Sigmoid colon (tissue), 7 donors: ENCODE measurements at places on chromosomes 2 and 18. TPM values are rescaled to one million over a fixed set of nuclear protein-coding genes. Genes with fewer than 3 reads are reported as not detected.

DNA sequence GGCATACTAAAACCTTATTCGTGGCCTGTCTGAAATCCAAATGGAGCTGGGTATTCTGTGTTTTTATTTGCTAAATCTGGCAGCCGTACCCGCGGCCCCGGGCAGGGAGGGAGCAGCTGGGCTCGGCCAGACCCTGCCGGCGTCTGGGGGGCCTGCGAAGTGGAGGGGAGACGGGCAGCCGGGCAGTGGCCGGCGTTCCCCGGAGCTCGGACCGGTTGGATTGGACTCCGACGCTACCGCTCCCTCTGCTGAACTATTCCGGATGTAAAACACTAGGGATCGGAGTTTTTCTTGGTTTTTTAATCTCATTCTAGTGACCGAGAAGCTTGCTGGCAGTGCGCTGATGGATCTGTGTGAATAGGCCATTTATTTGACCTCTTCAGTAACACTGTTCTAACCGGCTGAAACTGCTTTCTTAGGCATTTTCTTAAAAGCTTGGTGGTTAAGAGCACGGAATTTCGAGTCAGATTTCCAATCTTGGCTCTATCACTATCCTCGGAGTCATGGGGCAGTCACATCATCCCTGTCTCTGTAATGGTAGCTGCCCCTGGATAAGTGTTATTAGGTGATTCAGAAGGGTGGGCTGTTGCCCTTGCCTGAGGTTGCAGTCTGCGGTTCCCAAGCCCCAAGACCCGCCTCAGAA is 694 bp downstream of the UNC50 start:
- DNase-seq: no peak
- H3K4me1 ChIP-seq: peaks cover 60% of the 10 kb centered on the region
- H3K4me3 ChIP-seq: peak overlapping the region; percentile 95
- peaks cover 33% of the 10 kb centered on the region for H3K36me3 ChIP-seq
- no peaks in the 10 kb centered on the region for H3K27me3 ChIP-seq

SIX3 gene
- total RNA-seq: not detected

GRCh38 chr2:219289537-219290361 is 10.6 kb downstream of the DNAJB2 start:
- H3K36me3 ChIP-seq: peaks cover 15% of the 10 kb centered on the region
- no peaks in the 10 kb centered on the region for H3K27me3 ChIP-seq
- peaks cover 21% of the 10 kb centered on the region for H3K4me1 ChIP-seq
- H3K4me3 ChIP-seq: no peak overlapping the region

GRCh38 chr2:28681158-28681571 is 70.5 kb upstream of the PPP1CB start:
- H3K27me3 ChIP-seq: no peaks in the 10 kb centered on the region
- DNase-seq: no peak

DNA sequence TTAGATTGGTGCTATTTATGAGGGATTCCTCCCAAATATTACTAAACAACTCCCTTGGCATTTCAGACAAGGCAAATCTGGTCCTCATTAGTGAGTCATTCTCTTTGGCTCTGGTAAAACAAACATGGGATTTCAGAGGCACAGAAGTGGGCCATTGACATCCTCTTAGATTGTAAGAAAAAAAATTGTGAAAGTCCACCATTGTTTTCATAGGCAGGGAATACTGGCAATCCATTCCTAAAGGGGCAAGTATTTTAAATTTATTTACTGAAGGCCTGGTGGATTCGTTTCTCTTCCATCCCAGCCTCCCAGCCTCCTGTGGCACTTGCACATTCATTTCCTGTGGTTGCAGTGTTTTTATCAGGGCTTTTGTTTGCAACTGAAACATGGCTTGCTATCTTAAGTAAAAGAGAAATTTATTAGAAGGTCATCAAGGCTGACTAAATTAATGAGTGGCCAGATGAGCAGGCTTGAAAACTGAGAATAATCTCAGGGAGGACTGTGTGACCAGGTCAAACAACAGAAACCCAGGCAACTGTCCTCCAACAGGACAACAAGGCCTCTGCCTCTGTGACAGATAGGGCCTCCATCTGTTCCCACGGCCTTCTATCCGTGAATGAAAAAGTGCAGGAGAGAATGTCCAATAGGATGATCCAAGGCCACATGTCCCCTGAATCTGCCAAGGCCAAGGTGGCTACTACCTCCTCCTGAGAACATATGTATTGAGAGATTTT is 23.1 kb upstream of the TNFAIP6 start:
- DNase-seq: no peak
- H3K4me1 ChIP-seq: no peaks in the 10 kb centered on the region
- H3K27ac ChIP-seq: no peak overlapping the region
- no peaks in the 10 kb centered on the region for H3K27me3 ChIP-seq
- no peak overlapping the region for H3K4me3 ChIP-seq

ASXL3 gene
- total RNA-seq: 3.6 TPM

DNA sequence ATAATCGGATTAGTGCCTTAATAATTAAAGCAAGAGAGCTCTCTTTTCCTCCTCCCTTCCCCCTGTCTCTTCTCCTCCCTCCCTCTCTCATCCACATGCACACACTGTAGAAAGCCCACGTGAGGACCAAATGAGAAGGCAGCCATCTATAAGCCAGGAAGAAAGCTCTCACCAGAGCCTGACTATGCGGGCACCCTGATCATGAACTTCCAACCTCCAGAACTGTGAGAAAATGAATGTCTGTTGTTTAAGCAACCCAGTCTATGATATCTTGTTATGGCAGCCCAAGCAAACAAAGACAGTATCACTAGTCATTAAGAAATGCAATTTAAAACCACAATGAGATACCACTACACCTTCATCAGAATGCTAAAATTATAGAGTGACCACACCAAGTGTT is 220.3 kb downstream of the EN1 start:
- H3K27ac ChIP-seq: no peak overlapping the region
- no peaks in the 10 kb centered on the region for H3K27me3 ChIP-seq
- no peak overlapping the region for H3K4me3 ChIP-seq
- no peaks in the 10 kb centered on the region for H3K4me1 ChIP-seq

DNA sequence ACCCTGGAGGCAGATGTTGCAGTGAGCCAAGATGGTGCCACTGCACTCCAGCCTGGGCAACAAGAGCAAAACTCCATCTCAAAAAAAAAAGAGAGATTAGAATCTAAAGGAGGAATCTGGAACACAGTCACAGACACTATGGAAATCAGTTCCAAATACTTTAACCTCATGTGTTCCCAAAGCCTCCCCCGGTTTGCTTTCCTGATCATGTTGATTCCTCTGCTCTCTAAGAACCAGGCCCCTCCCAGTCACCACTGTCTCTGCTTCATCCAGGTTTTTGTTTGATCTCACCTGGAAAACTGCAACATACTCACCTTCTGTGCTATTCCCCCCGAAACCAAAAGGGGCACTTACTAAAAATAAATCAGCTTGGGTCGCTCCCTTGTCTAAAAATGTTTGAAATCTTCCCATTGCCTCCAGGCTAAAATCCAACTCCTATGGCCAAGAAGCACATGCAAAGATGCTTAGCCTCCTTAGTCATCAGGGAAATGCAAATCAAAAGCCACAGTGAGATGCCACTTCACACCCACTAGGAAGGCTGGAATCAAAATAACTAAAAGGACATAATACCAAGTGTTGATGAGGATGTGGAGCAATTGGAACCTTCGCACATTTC is 6.2 kb upstream of the NEU2 start:
- no peak overlapping the region for H3K27ac ChIP-seq
- H3K36me3 ChIP-seq: no peaks in the 10 kb centered on the region
- no peaks in the 10 kb centered on the region for H3K4me1 ChIP-seq
- H3K27me3 ChIP-seq: no peaks in the 10 kb centered on the region
- no peak overlapping the region for H3K4me3 ChIP-seq
- DNase-seq: no peak

DNA sequence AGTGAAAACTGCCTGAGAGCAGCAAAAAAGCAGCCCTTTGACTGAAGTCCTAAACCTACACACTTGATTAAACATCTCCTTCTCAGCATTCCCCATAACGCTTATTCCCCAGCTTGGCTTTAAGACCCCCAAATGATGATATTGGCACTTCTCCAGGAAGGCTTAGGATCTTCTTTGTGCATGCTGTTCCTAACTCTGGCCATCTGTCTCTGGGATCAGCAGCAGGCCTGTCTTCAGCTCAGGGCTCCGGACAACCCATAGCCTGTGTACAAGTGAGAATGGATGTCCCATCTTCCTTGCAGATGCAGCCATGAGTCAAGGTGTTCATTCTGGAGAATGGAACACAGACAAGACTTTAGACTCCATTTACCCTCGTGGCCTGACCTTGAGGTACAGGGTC is 81.6 kb upstream of the TMEM17 start:
- no peaks in the 10 kb centered on the region for H3K36me3 ChIP-seq
- no peaks in the 10 kb centered on the region for H3K4me1 ChIP-seq
- H3K27ac ChIP-seq: no peak overlapping the region
- H3K4me3 ChIP-seq: no peak overlapping the region
- no peaks in the 10 kb centered on the region for H3K27me3 ChIP-seq

POMC gene
- total RNA-seq: 18.1 TPM

- H3K4me1 ChIP-seq: peaks cover 23% of the 10 kb centered on the region
- H3K27ac ChIP-seq: no peak within 1 kb of the TSS
- DNase-seq: no peak
- peak within 1 kb of the TSS; percentile 41 for H3K4me3 ChIP-seq
- H3K36me3 ChIP-seq: no peaks in the 10 kb centered on the region
Measured at GRCh38 chr18:62324917-62325805, at the start of gene TNFRSF11A. TNFRSF11A (plus strand) TSS chr18:62325310; CDS start chr18:62325353, 43 bp downstream.

EN1 gene
- total RNA-seq: not detected
